Fibroblast of skin of back (primary cell): ENCODE measurements at places on chromosomes 6 and 20.
A peak's percentile ranks its signal among the peaks of the same experiment; 100 is the strongest.

DNA sequence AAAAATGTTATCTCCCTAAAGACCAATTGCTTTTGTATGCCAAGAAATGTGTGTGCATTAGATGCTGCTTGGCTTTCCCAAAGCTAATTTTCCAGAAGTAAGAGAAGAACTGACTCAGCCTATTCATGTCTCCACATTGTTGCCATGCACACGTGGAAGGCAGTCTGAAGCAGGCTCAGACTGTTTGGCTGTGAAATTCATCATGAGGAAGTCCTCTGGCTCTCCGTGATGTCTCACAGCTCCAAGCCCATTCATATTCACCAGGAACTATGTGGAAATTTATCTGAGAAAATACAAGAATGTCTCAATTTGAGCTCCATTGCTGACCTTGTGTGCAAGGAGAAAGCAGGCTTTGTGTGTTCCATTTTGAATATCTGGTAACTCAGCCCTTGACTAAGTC, 1022.2 kb upstream of the GJE1 start:
- DNase-seq: no peak

DNA sequence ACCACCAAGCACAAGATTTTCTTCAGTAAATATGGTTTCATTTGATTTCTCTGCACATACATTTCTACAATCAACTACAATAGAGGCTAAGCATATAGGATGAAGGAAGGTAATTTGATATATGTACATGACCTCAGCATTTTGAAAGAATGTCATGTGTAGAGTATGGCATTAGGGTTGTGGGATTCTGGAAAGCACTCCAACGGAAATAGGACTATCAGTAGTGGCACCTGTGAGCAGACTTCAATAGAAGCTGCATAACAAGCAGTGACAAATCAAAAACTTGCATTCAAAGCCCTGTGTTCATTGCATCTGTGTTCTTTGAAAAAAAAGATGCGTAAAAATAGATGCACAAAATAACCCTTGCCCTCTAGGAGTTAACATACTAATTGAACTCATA, 57.5 kb upstream of the EYA4 start:
- DNase-seq: no peak

GRCh38 chr20:56328861-56329260, 29.9 kb upstream of the FAM210B start:
- peak; percentile 23 for DNase-seq

DNA sequence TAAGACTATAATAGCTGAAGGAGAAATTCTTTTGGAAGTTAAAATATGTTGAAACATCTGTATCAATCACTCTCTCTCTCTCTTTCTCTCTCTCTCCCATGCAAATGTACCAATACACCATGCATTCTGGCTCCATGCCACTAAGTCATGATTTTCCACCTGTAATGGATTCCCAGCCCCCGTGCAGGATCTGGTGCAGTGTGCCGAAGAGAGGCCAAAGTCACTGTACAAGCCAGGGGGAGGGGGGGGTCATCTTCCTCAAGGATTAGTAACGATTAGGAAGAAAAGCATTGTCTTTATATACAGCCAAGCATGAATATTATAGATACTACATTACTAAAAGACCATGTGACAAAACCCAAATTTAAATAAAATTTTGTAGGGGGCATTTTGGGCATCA, 725.1 kb downstream of the KIF16B start:
- no peak for DNase-seq

- no peak for DNase-seq
Observed at GRCh38 chr6:51562198-51562597, 525.2 kb downstream of the PKHD1 start.

DNA sequence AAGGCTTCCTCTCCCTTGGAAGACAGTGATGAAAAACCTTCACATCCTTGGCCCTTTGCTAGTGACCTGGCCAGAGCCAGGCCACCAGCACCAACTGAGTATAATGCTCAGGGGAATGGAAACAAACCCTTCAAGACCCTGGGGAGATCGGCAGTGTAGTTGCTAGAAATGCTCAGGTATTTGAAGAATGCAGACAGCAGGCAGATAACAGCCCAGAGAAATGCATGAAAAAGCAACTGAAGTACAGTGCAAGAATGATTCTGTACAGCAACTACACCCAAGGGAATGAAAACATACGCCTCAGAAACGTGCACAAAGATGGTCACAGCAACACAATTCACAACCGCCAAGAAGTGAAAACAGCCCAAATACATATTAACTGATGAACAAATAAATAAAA, 41.1 kb downstream of the PPP1R3G start:
- peak; percentile 80 for DNase-seq

GRCh38 chr6:131838051-131838450, 30.2 kb downstream of the ENPP1 start:
- no peak for DNase-seq

- no peak for DNase-seq
Observed at GRCh38 chr6:167207527-167207926, 49.7 kb upstream of the GPR31 start.
